ENCODE measurements at places on chromosomes 7 and 10. TPM values are rescaled to one million over a fixed set of nuclear protein-coding genes. Genes with fewer than 3 reads are reported as not detected.
A peak's percentile ranks its signal among the peaks of the same experiment; 100 is the strongest.

GRCh38 chr7:25308246-25308645 lies 80.0 kb upstream of the NPVF start:
- DNase-seq: no peak

ACBD7 gene
- 1.0 TPM for total RNA-seq

ANKRD61 gene
- not detected for total RNA-seq

FAM13C gene
- 74.0 TPM for total RNA-seq

DNA sequence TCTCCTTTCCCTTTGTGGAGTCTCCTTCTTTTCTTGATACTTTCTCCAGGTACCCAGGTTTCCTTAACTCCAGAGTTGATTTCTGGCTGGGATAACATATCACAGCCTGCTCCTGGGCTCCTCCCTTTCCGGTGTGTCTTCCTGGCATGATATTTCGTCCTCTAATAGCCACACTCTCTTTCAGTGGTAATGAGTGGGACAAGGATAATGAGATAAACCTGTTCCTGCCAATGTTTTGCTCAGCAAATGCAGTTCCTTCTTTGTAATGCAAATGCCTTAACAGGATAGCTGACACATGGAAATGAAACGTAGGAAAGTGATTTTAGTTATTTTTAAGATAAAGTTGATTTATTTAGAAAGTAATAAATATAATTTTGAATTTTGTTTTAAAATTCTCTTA lies 168.6 kb downstream of the NRP1 start:
- DNase-seq: no peak

GRCh38 chr7:148622887-148623585 lies 32.5 kb downstream of the C7orf33 start:
- peak; percentile 39 for DNase-seq

NPY4R gene
- total RNA-seq: not detected

RAB18 gene
- total RNA-seq: 77.0 TPM

DNA sequence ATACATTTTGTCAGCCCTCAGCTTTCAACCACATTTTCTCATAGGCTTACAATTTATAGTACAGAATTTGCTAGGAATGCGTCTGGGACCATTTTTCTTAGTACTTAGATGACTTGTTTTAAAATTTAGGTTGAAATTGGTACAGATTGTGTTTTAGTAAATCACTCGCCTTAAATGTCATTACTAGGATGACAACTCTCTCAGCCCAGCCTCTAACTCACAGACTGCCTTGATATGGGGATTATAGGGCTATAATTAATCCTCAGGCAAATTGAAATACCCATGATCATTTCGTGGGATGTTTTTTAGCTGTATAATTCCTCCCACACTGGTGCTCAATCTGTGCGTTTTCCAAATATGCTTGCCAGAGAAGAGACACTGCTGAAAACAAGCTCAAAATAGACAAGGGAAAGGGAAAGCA lies 299.7 kb upstream of the AKR1E2 start:
- no peak for DNase-seq
